ENCODE measurements at places on chromosomes 2 and 18.

- no peak for DNase-seq
Measured at GRCh38 chr2:73982140-73982617, 2.5 kb upstream of the TET3 start.

DNA sequence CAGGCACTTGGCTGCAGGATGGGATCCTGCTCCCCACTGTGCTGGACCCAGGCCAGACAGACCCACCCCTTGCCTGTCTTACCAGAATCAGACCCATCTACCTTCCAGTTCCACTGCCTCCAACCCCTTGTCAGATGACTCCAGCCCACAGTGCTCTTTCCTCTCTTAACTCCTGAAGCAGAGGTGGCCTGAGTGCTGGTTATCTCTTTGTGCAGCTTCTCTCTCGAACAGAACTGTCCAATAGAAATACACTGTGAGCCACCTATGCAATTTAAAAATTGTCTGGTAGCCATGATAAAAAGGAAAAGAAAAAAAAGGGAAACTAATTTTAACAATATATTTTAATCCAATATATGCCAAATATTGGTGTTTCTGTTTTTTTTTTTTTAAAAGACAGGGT, 160.2 kb upstream of the SMAD2 start:
- DNase-seq: no peak

DNA sequence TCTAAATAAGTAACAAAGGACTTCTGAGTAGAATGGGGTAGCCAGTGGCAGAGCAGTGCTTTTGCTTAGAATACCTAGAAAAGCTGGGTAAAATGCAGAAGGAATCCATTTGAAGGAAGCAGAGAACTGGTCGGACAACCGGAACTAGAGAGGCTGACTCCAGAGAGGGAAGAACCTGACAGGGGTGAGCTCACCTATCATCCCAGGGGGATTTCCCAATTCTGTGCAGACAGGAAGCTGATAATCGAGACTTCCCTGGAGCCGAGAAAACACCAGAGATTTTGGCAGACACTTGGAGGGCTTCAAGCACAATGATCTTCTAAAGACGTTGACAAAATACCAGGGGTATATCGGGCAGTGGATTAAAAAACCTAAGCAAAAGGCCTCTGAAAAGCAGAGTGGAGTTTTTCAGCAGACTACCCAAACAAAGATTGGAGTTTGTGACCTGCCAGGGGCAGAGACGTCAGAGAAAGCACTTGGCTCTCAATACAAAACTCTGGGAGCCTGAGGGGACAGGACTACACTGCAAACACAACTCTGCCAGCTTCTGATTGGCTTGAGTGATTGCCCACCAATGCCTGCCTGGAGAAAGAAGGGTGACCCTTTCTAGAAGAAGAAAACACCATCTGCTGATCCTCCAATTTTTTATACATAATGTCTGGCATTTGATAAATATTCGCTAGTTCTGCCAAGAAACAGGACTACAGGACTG, 67.5 kb upstream of the TTN start:
- no peak for DNase-seq

GRCh38 chr18:74803769-74804168, 206.1 kb downstream of the ZNF407 start:
- no peak for DNase-seq

DNA sequence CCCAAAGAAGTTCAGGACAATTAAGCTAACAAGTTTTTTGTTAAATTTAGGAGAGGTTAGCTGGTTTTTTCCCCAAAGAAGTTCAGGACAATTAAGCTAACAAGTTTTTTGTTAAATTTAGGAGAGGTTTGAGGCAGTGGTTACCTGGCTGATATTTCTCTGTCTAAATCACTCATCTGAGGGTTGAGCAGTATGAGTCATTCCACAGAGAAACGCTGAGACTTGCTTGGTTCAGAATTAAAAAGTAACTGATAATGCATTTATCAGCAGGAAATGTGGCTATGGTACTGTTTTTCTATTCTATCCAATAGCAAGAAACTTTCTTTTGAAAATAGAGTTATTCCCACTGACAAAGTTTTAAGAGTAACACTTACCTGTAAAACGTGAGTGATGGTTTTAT, 22.8 kb upstream of the KIDINS220 start:
- no peak for DNase-seq

DNA sequence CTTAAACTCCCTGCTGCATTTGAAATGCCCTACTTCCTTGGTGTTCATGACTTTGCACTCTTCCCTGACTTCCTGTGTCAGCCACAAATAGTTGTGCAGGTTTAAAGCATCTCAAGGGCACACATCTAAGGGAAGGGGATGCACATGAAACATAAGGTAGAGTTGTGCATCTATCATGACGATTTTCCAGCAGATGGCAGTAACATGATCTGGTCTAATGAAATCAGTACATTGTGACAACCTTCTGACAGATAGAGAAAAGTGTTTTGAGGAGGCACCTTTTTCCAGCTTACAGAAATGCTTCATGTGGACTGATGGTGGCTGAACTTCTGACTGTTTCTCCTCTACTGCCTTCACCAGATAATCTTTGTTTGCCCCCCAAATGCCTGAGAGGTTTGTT, 238.9 kb downstream of the XIRP2 start:
- DNase-seq: no peak

GRCh38 chr2:43791035-43791765, 17.4 kb downstream of the DYNC2LI1 start:
- DNase-seq: no peak

GRCh38 chr18:57984490-57985115, 59.4 kb upstream of the NEDD4L start:
- no peak for DNase-seq

- no peak for DNase-seq
Measured at GRCh38 chr2:215746226-215746886, 267.0 kb downstream of the MREG start.

DNA sequence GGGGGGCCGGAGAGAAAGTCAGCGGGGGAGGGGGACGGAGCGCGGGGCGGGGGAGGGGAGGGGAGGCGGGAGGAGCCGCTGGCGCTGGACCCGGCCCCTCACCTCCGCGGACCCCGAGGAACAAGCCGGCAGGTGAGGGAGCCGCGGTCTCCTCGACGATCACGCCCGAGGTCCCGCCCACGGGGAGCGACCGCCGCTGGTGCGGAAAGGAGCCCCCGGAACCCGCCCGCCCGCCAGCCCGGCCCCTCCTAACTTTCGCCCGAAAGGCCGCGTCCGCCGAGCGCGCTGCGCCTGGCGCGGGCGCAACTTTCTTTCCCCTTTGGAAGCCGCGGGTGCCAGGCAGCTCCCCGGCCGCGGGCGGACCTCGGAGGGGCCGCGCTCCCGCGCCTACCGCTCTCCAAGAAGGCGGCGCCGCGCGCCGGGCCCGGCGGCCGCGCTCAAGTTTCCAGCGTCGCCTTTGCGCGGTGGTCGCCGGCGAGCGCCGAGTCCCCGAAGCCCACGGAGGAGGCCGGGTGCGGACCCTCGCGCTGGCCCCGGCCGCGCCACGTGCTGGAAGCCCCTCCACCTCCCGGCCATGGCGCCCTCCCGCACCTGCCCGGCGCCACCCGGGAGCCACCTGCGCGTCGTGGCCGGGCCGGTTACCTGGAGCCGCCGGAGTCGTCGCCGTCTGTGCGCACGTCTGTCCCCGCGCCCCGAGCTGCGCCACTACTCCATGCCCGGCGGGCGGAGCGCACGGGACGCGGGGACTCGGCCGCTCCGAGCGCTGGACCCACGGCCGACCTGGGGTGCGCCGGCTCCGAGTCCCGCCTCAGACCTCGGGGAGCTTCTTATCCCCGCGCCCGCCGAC, at the start of gene ALKAL2:
TSS of gene ALKAL2 (minus strand) at position 181 of the 847 bp plus-strand sequence. CDS start 256 bp downstream, outside the sequence.
- no peak for DNase-seq

DNA sequence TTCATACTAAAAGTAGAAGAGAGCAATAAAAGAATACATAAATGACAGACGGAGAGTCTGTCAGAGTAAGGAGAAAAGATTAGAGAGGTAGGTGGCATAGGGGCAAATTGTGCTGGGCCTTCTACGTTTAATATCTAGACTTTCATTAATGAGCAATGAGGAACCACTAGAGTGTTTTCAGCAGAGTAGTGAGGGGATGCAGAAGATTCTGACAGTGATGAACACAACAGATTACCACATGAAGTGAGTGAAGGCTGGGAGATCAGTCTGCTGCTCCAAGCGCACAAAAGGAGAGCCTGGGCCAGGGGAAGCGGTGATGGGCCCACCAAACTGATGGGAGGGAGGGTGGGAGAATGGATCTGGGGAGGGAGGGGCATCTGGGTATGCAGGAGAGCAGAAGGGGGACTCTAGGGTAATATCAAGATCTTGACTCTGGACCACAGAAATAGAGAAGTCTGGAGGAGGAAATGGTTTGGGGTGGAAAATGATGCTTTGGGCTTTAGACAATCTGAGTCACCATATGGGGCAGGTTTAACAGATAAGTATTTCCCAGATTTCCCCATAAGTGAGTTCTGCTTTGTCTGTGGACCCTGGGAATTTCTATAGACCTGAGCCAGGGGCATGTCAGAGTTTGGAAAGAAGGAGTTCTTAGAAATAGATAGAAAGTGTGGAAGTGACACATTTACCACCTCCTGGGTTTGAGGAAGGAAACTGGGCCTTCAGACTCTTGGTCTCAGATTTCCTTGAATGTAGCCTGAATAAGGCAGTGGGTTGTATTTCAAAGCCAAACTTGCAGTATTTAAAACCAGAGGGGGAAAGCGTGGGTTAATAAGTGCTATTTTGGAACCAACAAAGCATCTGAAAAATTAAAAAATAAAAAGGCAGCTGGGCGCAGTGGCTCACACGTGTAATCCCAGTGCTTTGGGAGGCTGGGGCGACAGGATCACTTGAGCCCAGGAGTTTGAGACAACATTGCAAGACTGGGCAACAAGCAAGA, 15.0 kb upstream of the IL1A start:
- DNase-seq: no peak

DNA sequence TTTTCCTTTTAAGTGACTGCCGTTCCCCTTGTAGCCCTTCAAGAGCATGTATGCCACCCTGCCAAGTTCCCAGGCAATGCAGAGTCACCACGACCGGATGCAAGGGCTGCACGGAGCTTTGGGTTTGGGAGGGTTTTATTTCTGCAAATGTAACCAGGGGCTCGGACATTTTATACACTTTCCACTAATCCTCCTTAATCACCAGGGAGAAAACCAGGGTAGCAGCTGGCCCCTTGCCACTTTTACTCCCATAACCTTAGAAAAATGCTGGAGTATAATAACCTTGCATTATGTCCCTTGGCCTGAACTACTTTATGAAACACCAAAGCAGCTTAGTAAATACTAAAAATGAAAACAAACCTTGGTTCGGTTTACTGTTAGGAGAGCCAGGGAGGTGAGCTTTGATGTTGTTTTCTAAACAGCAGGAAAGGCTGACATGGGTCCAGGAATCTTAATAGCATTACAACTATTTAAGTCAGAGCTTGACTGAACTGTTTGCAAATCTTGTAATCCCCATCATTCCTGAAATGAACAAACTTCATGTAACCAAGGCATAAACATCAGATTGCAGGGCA, 152.8 kb upstream of the RIOK3 start:
- peak; percentile 33 for DNase-seq

DNA sequence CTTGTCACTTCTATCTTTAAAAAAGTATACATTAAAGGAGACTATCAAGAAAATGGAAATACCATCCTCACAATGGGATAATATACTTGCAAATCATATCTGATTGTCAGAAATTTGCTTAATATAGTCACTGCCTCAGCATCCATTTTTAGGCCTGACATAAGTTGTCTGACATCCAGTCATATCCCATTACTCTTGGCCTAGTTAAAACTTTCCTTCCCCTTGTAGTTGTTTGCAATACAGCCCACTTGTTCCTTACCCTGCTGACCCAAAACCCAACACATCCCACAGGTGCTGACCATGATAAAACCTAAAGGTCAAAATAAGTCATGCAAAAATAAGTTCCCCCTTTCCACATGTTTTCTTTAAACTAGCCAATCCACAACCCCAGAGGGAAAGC, 3.6 kb upstream of the ARHGEF33 start:
- no peak for DNase-seq

Measured in astrocyte of the spinal cord (primary cell).